ENCODE measurements at places on chromosomes 13 and 19.
A peak's percentile ranks its signal among the peaks of the same experiment; 100 is the strongest.

- DNase-seq, result no peak
Measured at GRCh38 chr13:28301839-28302238, 163.5 kb downstream of the PAN3 start.

- no peak for DNase-seq
Measured at GRCh38 chr19:31175564-31176348, 173.5 kb downstream of the TSHZ3 start.

- no peak for DNase-seq
Measured at GRCh38 chr13:24356270-24356669, 46.9 kb downstream of the C1QTNF9 start.

GRCh38 chr19:7916103-7916954, 1.7 kb downstream of the TGFBR3L start:
- DNase-seq, result peak; percentile 55

- DNase-seq, result no peak
Measured at GRCh38 chr19:38277549-38277948, 13.2 kb downstream of the SPINT2 start.

GRCh38 chr13:85508683-85509329, 290.4 kb downstream of the SLITRK6 start:
- DNase-seq, result no peak

GRCh38 chr13:93862259-93862658, 617.2 kb downstream of the DCT start:
- no peak for DNase-seq

- DNase-seq, result no peak
Measured at GRCh38 chr13:46578590-46578975, 25.6 kb downstream of the LRCH1 start.

- DNase-seq, result no peak
Measured at GRCh38 chr13:87674247-87674738, 3.1 kb downstream of the SLITRK5 start.

DNA sequence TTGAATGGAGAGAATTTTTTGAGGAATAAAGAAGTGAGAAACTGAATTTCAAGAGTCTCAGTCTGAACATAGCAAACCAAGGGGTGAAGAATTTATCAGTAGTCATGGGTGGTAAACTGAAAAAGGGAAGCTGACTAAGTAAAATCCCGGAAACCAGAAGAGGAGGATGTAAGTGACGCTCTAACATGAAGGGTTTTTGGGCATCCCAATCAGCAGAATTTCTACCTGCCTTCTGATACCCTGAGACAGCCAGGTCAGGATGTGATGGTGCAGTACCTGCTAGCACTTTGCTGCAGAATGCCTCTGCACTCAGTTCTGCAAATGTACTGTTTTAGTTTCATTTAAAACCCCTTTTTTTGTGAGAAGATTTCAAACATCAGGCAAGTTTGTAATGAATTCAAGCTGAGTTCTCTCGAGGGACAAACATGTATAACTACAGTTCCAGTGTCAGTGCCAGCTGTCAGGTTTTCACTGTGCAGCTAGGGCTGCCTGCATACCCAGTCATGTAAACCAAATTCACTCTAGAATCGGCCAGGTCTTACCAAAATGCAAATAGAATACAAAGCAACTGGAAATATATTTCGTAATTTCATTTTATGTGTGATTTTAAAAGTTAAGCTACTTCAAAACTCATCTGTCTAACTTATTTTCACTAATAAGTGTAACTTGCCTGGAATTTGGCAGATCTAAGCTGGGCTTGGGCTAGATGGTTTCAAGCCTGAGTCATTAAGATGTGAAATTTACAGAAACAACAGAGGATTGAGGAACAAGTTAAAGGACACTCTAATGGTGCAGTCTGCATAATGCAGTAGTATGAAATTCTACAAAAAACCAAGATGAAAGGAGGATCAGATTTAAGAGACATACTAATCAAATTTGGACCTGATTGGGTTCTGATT, 13.8 kb downstream of the METTL21C start:
- DNase-seq, result peak; percentile 55

GRCh38 chr13:98413796-98414195, 163.1 kb downstream of the STK24 start:
- no peak for DNase-seq

DNA sequence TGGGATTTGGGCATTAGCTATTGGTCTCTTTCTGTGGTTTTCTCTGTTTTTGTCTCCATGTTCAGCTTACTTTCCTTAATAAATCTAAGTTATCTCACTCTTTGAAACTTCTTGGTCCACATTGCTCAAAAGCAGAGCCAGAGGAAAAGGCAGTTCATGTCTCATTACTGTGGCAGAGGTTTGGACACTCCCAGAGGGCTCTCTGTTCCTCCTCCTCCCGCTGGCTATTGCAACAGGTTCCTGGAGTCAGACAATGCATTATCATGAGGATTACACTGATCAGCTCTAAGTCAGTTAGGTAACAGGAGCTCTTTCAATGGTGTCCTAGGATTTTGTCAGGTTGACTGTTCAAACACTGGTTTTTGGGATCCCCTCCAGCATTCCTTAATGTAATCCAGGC, 298.8 kb downstream of the NDFIP2 start:
- DNase-seq, result no peak
